ENCODE measurements at places on chromosomes 6 and 20.
A peak's percentile ranks its signal among the peaks of the same experiment; 100 is the strongest.

DNA sequence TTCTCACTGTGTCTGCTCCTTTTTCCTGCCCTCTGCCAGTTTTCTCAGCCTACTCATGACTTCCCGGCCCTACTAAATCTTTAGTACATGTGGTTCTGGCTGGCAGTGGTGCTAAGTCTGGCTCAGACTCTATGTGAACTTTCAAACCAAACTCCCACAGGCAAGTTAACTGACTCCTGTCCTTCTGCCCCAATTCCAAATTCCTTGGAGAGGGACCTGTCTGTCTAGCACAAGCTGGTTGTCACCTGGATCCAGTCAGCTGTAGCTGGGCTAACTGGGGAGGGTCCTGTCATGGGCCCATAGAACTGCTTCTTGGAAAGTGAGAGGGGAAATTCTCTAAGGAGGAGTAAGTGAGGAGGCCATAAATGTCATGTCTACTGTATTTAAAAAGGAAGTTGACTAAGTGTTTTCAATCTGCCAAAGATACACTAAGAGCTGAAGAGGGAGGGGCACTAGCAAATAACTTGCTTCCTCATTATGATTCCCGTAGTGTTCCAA is 240.1 kb downstream of the KCNQ5 start:
- H3K27me3 ChIP-seq: no peaks in the 10 kb centered on the region
- H3K4me1 ChIP-seq: peaks cover 39% of the 10 kb centered on the region
- H3K36me3 ChIP-seq: no peaks in the 10 kb centered on the region
- H3K4me3 ChIP-seq: no peak overlapping the region

DNA sequence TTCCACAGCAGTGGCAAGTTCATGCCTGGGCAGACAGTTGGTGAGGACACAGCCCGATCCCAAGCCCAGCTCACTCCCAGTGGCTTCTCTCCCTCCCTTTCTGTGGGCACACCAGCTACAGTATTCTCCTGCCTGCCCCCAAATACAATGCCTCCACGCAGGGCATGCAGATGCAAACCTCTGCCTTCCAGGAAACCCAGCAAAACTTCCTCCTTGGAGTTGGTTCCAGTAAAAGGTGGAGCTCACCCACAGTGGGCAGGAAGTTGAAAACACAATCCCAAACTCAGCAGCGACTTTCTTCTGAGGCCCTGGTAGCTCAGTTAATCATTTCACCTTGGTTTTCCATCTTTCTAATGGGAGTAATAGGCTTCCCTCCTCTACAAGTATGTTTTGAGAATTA is 93.7 kb downstream of the LY86 start:
- no peak overlapping the region for H3K27ac ChIP-seq
- DNase-seq: no peak
- H3K27me3 ChIP-seq: no peaks in the 10 kb centered on the region
- H3K36me3 ChIP-seq: no peaks in the 10 kb centered on the region
- peaks cover 12% of the 10 kb centered on the region for H3K4me1 ChIP-seq

- H3K36me3 ChIP-seq: no peaks in the 10 kb centered on the region
- no peak overlapping the region for H3K4me3 ChIP-seq
- no peak overlapping the region for H3K27ac ChIP-seq
- H3K4me1 ChIP-seq: peaks cover under 1% of the 10 kb centered on the region
- no peaks in the 10 kb centered on the region for H3K27me3 ChIP-seq
Observed at GRCh38 chr20:53852691-53853090, 217.7 kb downstream of the BCAS1 start.

- no peak for DNase-seq
- peaks cover 33% of the 10 kb centered on the region for H3K4me1 ChIP-seq
- H3K27ac ChIP-seq: peak overlapping the region; percentile 95
- no peaks in the 10 kb centered on the region for H3K27me3 ChIP-seq
- H3K36me3 ChIP-seq: peaks cover 66% of the 10 kb centered on the region
- no peak overlapping the region for H3K4me3 ChIP-seq
Observed at GRCh38 chr6:30887901-30888815, 3.8 kb downstream of the DDR1 start.

DNA sequence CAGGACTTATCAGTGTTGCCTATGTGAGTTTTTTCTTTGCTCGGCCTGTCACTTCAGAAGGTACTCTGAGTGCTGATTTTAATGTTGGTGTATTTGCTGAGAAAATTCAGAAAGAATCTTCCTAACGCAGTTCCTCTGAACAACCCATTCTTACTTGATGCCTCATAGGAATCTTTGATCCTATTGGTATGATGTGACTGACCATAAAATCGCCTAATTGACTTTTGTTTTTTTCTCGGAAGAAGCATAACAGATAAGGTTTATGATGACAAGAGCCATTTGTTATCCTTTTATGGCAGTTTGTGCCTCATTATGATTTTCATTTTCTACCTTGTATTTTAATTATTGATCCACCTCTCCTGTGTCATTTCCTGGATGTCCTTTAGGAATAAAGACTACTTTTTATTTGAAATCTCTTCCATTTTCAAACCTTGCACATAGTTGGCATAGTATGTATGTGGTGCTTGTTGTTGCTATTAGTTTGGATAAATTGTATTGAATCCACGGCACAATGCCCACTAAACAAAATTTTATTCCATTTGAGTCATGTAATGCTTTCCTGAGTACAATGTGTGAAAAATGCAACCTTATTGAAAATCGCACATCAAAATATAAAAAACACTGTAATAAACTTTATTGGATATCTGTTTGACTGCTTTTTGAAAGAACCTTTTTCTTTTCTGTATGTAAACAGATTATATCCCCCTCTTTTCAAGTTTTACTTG is 37.3 kb downstream of the LRRC1 start:
- peaks cover 29% of the 10 kb centered on the region for H3K4me1 ChIP-seq
- H3K36me3 ChIP-seq: peaks cover 3% of the 10 kb centered on the region
- DNase-seq: no peak
- H3K27me3 ChIP-seq: no peaks in the 10 kb centered on the region
- H3K4me3 ChIP-seq: no peak overlapping the region

DNA sequence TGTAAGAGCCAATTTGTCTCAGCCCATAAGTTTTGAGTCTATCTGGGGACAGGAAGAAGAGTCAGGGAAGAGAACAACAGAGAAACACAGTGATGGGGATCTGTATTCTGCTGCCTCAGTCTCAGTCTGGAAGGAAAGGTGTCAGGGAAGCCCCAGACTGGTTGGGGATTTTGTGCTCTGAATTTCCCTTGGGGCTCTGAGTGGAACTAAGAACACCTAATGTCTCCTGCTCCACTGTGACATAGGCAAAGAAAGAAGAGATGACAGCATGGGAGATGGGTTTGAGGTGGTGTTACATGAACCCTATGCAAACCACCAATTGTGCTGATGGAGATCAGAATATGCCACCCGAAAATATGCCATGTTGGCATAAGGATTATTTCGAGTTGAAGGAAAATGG is 139.5 kb upstream of the MYLIP start:
- no peak for DNase-seq
- no peaks in the 10 kb centered on the region for H3K36me3 ChIP-seq
- no peak overlapping the region for H3K4me3 ChIP-seq
- no peaks in the 10 kb centered on the region for H3K4me1 ChIP-seq
- no peaks in the 10 kb centered on the region for H3K27me3 ChIP-seq
- H3K27ac ChIP-seq: no peak overlapping the region

DNA sequence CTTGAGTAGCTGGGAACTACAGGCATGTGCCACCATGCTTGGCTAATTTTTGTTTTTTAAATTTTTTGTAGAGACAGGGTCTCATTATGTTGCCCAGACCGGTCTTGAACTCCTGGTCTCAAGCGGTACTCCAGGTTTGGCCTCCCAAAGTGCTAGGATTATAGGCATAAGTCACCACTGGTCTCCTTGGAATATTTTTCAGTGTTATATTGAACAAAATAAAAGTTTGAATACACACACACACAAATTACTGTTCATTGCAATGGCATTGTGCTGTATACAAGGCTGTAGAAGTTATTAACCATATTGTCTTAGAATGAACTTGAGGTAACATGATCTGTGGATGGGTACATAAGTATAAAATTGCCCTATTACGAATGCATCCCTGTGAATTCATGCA is 166.1 kb downstream of the BCAS1 start:
- no peaks in the 10 kb centered on the region for H3K27me3 ChIP-seq
- no peak overlapping the region for H3K4me3 ChIP-seq
- H3K36me3 ChIP-seq: no peaks in the 10 kb centered on the region
- peaks cover 64% of the 10 kb centered on the region for H3K4me1 ChIP-seq
- no peak for DNase-seq

GRCh38 chr20:58618351-58619076 is 32.6 kb upstream of the STX16 start:
- peaks cover 1% of the 10 kb centered on the region for H3K4me1 ChIP-seq
- no peak for DNase-seq
- H3K27ac ChIP-seq: no peak overlapping the region

DNA sequence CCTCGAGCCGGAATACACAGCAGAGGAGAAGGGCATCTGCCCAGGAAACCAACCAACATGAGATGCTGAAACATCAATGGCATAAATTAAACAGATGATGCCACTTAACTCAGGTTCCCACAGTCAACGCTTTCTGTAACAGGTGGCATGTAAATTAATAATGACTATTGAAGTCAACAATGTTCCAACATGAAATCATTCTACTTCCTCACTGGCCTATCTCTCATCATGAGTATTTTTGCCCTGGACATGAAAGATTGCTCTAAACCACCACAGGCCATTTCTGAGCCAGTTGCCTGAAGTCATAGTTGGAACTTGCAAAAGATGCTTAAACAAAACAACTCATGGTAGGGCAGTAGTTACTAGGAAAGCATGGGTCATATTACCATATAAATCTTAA is 397.9 kb upstream of the JARID2 start:
- no peak overlapping the region for H3K4me3 ChIP-seq
- H3K27me3 ChIP-seq: no peaks in the 10 kb centered on the region
- H3K36me3 ChIP-seq: no peaks in the 10 kb centered on the region
- H3K27ac ChIP-seq: no peak overlapping the region
- DNase-seq: no peak

DNA sequence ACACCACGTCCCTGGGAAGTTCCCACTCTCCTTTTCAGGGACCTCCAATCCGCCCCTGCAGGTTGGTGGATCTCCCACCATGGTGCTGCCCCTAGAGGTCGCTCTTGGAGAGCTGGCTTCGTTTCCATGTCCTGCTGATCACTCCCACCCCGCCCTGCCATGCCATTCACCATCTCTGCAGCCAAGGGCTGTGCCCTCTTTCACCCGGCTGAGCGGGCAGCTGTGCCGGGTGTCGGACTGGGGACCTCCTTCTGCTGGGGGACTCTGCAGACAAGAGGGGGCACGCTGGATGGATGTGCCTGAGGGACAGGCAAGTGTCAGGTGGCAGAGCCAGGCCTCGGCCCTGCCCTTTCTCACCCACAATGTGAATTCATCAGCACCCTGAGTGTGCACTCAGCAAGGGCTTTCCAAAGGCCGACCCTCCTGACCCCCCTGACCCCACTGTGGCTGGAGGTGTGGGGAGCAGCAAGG is 347.0 kb downstream of the CDH4 start:
- no peaks in the 10 kb centered on the region for H3K36me3 ChIP-seq
- no peaks in the 10 kb centered on the region for H3K4me1 ChIP-seq
- no peak for DNase-seq
- H3K4me3 ChIP-seq: no peak overlapping the region
- H3K27ac ChIP-seq: no peak overlapping the region
- H3K27me3 ChIP-seq: no peaks in the 10 kb centered on the region

DNA sequence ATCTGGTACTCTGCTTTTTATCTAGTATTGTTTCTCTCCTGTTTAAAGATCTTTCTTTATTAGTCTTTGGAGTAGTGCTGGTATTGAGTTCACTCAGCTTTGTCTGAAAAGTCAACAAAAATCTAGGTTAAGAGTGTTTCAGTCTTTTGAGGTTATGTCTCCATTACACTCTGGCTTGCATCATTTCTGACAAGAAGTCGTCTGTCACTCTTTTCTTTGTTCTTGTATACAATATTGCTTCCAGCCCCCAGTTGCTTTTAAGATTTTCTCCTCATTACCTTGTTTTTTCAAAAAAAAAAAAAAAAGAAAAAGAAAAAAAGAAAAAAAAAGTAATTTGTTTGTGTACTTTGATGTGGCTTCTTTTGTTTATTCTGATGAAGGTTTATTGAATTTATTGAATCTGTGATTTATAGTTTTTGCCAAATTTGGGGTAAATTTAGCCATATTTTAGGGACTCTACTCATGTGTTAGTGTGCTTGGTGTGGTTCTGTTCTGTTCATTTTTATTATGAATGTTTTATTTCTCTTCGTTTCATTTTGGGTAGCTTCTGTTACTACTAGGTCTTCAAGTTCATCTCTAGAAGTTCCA is 408.9 kb downstream of the CDKAL1 start:
- H3K36me3 ChIP-seq: no peaks in the 10 kb centered on the region
- no peaks in the 10 kb centered on the region for H3K4me1 ChIP-seq
- H3K27me3 ChIP-seq: no peaks in the 10 kb centered on the region
- no peak overlapping the region for H3K4me3 ChIP-seq

DNA sequence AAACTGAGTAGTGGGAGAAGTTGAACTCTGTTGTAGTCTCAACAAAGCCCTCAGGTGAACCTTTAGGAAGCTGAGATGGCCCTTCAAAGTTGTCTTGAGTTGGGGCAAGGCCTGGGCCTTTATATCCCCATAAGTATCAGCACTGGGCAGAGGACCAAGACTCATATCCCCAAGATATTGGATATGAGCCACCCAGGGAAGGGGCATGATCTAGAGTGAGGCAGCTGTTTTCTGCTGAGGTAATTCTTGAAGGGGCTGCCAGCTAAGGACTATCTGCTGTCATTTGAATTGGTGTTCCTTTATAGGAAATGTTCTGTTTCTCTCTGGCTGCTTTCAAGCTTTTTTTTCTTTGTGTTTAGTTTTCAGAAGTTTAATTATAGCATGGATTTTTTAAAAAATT is 140.7 kb upstream of the FLRT3 start:
- no peak overlapping the region for H3K27ac ChIP-seq
- H3K36me3 ChIP-seq: no peaks in the 10 kb centered on the region
- DNase-seq: no peak
- H3K4me3 ChIP-seq: no peak overlapping the region

GRCh38 chr6:38095054-38095453 is 275.5 kb downstream of the ZFAND3 start:
- no peak overlapping the region for H3K4me3 ChIP-seq
- no peaks in the 10 kb centered on the region for H3K36me3 ChIP-seq
- H3K4me1 ChIP-seq: peaks cover 7% of the 10 kb centered on the region
- H3K27me3 ChIP-seq: no peaks in the 10 kb centered on the region

DNA sequence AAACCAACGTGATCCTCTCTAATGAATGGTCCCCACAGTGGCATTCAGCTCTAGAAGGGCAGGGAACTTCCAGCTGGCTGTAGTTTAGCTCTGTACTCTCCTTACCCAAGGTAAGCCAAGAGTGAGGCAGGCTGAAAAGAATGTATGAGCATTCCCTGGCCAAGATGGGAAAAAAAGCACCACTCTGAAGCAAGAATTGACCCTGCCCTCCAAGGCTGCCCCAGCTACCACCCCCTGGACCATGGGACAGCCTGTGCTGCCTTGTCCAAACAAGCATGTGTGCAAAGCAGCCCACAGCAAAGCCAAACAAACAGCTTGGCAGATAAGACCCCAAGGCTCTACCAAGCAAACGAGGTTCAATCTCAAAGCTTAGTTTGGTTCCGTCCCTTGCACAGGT is 73.9 kb downstream of the GFOD1 start:
- no peak overlapping the region for H3K4me3 ChIP-seq
- no peak for DNase-seq
- H3K4me1 ChIP-seq: peaks cover 4% of the 10 kb centered on the region
- no peaks in the 10 kb centered on the region for H3K27me3 ChIP-seq
